Skeletal muscle cell (primary cell): ENCODE measurements at places on chromosomes 5 and 9.

GRCh38 chr9:111914749-111915424 is 18.3 kb downstream of the UGCG start:
- no peak for DNase-seq

DNA sequence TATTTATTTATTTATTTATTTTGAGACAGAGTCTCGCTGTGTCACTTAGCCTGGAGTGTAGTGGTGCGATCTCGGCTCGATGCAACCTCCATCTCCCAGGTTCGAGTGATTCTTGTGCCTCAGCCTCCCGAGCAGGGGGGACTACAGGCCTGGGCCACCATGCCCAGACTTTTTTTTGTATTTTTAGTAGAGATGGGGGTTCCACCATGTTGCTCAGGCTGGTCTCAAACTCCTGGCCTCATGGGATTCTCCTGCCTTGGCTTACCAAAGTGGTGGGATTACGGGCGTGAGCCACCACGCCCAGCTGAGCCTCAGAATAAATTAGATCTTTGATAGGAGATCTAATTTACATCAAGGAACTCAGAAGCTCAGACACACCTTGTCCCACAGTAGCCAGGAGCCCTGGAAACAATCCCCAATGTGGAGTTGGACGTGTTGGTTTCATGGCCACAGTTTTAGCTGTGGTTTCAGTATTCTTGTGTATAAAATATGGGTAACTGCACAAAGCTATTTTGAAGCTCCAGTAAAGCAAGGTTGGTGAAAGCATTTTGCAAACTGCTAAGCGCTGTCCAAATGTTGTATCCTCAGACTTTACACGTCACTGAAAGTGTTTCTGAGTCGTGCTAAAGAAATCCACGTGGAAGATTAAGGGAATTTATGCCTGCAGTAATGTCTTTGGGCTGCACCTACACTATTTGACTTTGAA is 3.0 kb upstream of the HNRNPAB start:
- DNase-seq = no peak

DNA sequence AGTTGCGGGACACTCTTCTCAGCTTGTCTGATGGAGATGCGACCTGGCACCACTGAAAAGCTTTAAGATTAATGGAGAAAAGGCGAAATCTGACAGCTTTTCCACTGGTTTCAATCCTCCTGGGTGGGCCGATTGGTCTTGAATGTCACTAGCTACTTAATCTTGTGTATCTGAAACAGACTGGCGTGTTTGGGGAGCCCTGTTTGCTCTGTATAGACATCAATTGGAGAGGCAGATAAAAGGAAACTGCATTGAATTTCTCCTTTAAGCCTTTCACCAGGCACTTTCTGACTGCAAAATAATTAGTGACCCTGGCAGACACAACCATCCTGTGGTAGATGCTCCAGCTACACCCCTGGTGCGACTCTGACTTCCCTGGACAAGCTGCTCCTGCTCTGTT is 224.2 kb downstream of the NDUFS4 start:
- no peak for DNase-seq

GRCh38 chr9:123749580-123750202 is 180.2 kb downstream of the DENND1A start:
- DNase-seq = no peak

GRCh38 chr5:110106750-110107149 is 417.0 kb downstream of the MAN2A1 start:
- no peak for DNase-seq

GRCh38 chr9:13898957-13899356 is 415.0 kb downstream of the NFIB start:
- no peak for DNase-seq

- DNase-seq = no peak
These were observed 57.3 kb downstream of the TRIO start for GRCh38 chr5:14200312-14200990.

- no peak for DNase-seq
These were observed 166.4 kb upstream of the PIK3R1 start for GRCh38 chr5:68049053-68049713.

- no peak for DNase-seq
These were observed 1584.3 kb upstream of the NUDT12 start for GRCh38 chr5:105146867-105147266.

- DNase-seq = no peak
These were observed 565.7 kb downstream of the PRDM9 start for GRCh38 chr5:24073107-24073506.
